ENCODE measurements at places on chromosomes 1 and 21. TPM values are rescaled to one million over a fixed set of nuclear protein-coding genes. Genes with fewer than 3 reads are reported as not detected.

ORC1 gene
- 10.3 TPM for total RNA-seq

GRCh38 chr1:29646161-29646775 lies 409.9 kb downstream of the PTPRU start:
- no peak for DNase-seq

ADAMTS4 gene
- 1.3 TPM for total RNA-seq

DNA sequence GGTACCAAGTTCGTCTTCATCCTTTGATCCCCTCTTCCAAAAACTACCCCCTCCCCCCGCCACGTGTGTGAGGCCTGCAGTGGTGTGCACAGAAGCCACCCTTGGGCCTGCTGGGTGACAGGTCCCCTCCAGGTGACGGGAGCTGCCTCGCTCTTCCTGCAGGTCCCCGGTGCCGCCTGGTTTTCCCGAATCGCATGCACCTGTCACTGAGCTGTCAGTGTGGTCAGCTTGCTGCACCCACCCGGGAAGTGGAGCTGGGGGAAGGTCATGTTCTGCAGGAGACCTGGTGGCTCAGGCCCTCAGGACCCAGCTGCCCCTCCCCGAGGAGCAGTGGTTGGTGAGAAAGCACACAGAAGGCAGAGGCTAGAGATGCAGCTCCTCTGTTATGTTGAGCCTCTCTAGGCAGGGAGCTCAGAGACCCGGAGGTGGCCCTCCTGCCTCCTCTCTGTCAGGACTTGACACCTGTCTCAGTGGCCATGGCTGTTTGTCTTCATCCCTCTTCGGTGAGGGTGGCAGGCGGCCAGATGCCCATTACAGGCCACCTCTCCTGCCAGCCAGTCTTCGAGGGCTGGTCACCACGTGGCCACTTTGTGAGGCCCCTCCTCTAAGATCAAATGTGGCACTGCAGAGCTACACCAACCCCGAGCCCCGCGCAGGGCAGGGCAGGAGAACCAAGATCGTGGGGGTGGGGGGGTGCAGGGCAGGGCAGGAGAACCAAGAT lies 60.9 kb downstream of the SKI start:
- DNase-seq: no peak

DNAI4 gene
- 0.35 TPM for total RNA-seq

DNA sequence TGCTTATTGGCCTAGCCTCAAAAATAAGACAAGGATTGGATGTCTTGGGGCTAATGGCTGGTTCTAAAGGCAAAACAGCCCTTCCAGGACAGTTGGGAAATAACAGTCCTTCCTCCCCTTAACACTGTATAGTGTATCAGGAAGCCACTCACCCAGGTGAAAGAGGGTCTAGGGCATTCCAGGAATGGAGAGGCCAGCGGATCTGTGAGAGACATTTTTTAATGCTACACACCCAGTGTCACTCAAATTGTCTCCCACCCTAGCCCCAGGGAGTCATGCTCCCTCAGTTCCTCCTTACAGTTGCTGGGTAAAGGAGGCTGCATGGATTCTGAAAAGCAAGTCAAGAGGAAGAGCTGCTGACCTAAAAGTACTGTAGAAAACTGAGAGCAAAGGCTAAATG lies 24.1 kb upstream of the EXO1 start:
- DNase-seq: no peak

AKR7A3 gene
- total RNA-seq: 2.4 TPM

DNA sequence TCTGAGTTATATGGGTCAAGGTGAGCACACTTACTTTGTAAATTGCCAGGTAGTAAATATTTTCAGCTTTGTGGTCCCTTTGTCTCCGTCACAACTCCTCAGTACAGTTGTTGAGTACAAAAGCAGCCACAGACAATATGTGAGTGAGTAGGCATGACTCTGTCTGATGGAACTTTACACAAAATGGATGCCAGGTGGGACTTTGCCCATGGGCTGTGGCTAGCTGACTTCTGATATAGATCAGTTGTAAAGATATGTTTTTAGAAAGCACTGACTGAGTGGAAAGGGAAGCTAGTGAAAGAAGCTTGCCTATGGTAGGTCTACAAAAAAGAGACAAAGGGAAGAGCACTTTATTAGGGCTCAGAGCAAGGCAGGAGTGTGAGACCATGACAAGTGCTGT lies 23.1 kb upstream of the IGSF5 start:
- no peak for DNase-seq

- no peak for DNase-seq
These were observed 83.2 kb downstream of the SH3GLB1 start for GRCh38 chr1:86787621-86788020.

GRCh38 chr1:244672946-244673682 lies 20.2 kb downstream of the DESI2 start:
- DNase-seq: no peak

- DNase-seq: no peak
These were observed 16.5 kb upstream of the PARP1 start for GRCh38 chr1:226424221-226425003.

DNA sequence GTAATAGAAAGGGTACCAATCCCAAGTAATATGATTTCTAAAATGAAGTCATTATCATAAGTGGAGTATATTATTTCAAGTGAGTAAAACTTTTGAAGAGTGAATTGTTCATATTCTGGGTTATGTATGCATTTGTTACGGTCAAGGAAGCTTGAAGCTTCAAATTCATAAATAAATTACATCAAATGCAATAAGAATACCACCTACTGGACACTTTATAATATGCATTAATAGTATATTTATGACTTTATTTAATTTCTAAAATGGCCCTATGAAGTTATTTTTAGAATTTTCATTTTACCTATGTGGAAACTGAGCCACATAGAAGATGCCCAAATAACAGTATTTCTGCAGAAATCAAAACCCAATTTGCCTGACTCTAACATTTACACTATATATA lies 260.6 kb downstream of the SMYD3 start:
- DNase-seq: no peak

DNA sequence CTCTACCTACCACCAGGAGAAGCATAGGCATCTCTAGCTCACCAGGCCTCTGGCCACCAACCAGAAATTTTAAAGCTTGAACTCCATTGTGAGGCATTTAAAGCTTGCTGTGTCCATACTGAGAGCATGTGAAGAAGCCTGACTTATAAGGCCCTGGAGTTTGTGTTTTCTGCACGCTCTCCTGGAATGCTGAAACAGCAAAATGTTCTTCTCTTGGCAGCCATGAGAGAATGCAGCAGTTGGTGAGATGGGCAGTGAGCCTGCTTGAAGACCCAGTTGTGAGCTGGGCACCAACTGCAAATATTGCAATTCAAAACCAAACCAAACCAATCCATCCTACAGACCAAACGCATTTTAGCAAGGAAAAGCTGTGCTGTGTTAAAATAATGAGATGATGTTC lies 170.0 kb upstream of the IVNS1ABP start:
- no peak for DNase-seq
